ENCODE measurements at places on chromosomes 3 and 15. TPM values are rescaled to one million over a fixed set of nuclear protein-coding genes. Genes with fewer than 3 reads are reported as not detected.

Gene PDE12
- 17.6 TPM for total RNA-seq

DNA sequence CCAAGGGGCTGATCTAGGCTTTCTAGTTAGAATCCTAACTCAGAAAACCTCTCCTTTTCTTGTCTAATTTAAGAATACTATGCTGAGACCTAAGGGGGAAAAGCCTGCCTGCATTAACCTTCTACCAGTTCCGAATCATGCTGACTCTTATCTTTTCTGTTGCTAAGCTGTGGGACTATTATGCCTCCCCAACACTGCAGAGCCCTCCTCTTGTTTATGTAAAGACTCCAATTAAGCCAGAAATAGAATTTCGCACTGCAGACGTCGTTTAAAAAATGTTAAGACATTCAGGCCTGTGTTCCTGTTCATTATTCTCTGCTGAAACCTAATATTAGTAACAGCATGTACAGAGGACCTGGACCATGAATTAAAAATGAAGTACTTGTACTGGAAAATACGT lies 310.6 kb upstream of the ATP11B start:
- DNase-seq: no peak

Gene CFAP44
- 2.9 TPM for total RNA-seq

DNA sequence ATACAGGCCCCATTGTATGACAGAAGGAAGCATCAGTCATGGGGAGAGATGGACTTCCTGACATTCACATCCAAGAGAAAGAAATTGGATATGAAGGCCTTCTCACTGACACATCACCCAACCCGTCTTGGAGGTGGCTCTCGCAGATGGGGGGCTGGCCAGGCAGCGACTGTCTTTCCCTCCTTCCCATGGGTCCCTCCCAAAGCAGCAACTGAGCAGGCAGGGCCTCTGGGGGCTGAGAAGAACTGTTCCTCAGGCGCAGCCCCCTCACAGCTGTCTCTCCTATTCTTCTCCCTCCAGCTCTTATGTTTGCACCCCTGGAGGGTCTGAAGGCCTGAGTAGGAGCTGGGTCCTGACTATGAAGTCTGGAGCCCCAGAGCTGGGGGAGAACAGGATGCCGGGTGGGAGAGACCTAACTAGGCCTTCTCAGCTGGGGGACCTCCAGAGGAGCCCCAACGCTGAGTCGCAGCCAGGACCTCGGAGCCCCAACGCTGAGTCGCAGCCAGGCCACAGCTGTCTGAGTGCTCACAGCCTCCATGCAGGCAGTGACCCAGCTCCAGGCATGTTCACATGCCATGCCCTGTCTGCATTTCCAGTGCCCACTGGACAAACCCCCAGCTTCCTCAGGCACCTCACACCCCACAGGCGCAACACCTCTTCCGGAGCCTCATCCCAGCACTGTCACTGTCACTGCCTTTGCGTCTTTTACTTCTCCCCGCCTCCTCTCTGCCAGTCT lies 29.6 kb downstream of the UMPS start:
- DNase-seq: no peak

DNA sequence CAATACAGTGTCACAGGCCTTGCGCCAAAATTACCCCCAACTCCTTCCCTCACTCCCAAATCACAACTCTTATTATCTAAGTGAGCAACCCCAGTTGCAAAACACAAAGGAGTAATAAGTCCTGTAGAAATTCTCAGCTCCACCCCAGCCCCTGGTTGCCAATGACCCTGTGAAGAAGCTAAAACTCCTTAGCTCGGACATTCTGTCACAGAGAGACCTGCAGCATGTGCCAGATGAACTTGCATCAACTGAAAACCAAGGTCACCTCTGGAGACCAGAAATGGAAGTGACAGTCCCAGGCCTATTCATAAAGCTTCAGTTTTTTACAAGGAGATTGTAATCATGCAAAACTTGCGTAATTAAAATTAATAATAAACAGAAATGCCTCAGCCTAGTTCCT lies 55.2 kb downstream of the RBPMS2 start:
- no peak for DNase-seq

Gene VILL
- total RNA-seq: 3.7 TPM

Data from SK-MEL-5 (cell line).